ENCODE measurements at places on chromosomes 11 and 22.

- H3K27ac ChIP-seq, result no peak overlapping the region
- DNase-seq, result no peak
- no peaks in the 10 kb centered on the region for H3K4me1 ChIP-seq
- H3K36me3 ChIP-seq, result no peaks in the 10 kb centered on the region
- H3K4me3 ChIP-seq, result no peak overlapping the region
Measured at GRCh38 chr11:83924795-83925542, 638.8 kb upstream of the CCDC90B start.

- no peak overlapping the region for H3K4me3 ChIP-seq
- H3K27ac ChIP-seq, result no peak overlapping the region
- DNase-seq, result no peak
- H3K4me1 ChIP-seq, result peaks cover 4% of the 10 kb centered on the region
- H3K27me3 ChIP-seq, result no peaks in the 10 kb centered on the region
Measured at GRCh38 chr11:33682446-33682845, 18.2 kb downstream of the C11orf91 start.

- H3K4me3 ChIP-seq, result no peak overlapping the region
- no peaks in the 10 kb centered on the region for H3K4me1 ChIP-seq
- no peaks in the 10 kb centered on the region for H3K36me3 ChIP-seq
- no peaks in the 10 kb centered on the region for H3K27me3 ChIP-seq
- no peak overlapping the region for H3K27ac ChIP-seq
Measured at GRCh38 chr11:35671396-35672127, 9.0 kb downstream of the TRIM44 start.

DNA sequence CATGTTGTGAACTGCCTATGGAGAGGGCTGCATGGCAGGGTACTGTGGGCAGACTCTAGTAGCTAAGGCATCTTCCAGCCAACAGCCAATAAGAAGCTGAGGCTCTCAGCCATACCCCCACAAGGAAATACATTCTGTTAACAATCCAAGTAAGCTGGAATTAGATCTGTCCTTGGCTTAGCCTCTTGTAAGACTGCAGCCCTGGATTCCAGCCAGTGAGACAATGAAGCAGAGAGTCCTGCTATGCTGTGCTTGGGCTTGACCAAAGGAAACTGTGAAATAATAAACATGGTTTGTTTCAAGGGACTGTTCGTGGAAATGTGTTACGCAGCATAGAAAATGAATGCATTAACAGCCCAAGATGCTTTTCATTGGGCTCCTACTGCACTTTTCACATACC, 1097.4 kb upstream of the CCDC90B start:
- H3K4me1 ChIP-seq, result peaks cover 3% of the 10 kb centered on the region
- no peak overlapping the region for H3K4me3 ChIP-seq
- H3K27me3 ChIP-seq, result no peaks in the 10 kb centered on the region
- no peak overlapping the region for H3K27ac ChIP-seq
- H3K36me3 ChIP-seq, result no peaks in the 10 kb centered on the region
- no peak for DNase-seq

DNA sequence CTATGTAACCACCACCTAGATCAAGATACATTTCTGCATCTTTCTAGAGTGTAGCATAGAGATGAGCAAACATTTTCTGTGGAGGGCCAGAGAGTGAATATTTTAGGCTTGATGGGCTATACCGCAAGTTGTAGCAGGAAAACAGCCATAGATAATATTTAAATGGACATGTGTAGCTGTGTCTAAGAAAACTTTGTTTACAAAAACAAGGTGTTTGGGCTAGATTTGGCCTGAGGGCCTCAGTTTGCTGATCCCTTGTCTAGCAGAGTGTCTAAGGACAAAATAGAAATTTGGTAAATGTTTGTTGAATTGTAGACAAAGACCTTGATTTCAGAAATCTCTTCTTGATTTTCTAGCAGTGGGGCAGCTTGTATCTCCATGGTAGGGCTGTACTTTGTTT, 36.3 kb downstream of the STIM1 start:
- DNase-seq, result no peak
- no peak overlapping the region for H3K27ac ChIP-seq
- no peaks in the 10 kb centered on the region for H3K27me3 ChIP-seq
- no peaks in the 10 kb centered on the region for H3K4me1 ChIP-seq
- H3K4me3 ChIP-seq, result no peak overlapping the region

Measured in neuronal stem cell (in vitro differentiated cells).